ENCODE measurements at places on chromosomes 6 and 20. TPM values are rescaled to one million over a fixed set of nuclear protein-coding genes. Genes with fewer than 3 reads are reported as not detected.

HSP90AB1 gene
- total RNA-seq: 1,351 TPM

WFDC2 gene
- 5.0 TPM for total RNA-seq

ZCCHC3 gene
- total RNA-seq: 44.8 TPM

TSPO2 gene
- total RNA-seq: not detected

TUBB2B gene
- total RNA-seq: 54.1 TPM

FAXC gene
- 7.4 TPM for total RNA-seq

OR10C1 gene
- total RNA-seq: not detected

ZNFX1 gene
- 23.8 TPM for total RNA-seq

HLA-DQB1 gene
- total RNA-seq: not detected

RAD21L1 gene
- total RNA-seq: not detected

CTCFL gene
- not detected for total RNA-seq

REM1 gene
- total RNA-seq: not detected

SOBP gene
- 7.0 TPM for total RNA-seq
